Cardiac muscle cell (in vitro differentiated cells and primary cell): ENCODE measurements at places on chromosomes 7 and 10.

GRCh38 chr7:134854816-134855215 is 75.4 kb downstream of the CALD1 start:
- DNase-seq = peak; percentile 56

GRCh38 chr7:131197920-131198615 is 129.6 kb upstream of the MKLN1 start:
- DNase-seq = no peak

- no peak for DNase-seq
These were observed 314.7 kb downstream of the PLXNA4 start for GRCh38 chr7:132261327-132262159.

GRCh38 chr10:68348265-68348741 is 15.6 kb upstream of the PBLD start:
- DNase-seq = peak; percentile 68

DNA sequence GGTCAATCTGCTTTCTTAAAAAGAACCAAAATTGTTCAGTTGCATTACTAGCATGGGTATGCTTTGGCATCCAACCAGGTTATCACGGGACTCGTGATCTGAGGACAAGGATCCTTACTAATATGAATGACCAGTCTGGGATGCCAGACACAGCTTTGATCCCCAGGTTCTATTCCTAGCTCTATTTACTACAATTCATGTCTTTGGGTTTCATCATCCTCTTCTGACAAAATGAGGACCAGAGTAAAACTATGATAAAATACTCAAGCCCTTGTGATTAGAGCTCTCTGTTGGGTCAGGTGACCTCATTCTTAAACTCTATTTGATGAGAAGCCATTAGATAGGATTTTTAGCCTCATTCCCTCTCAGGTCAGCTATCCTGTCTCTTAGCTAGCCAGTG is 119.8 kb downstream of the SLC25A13 start:
- DNase-seq = no peak

DNA sequence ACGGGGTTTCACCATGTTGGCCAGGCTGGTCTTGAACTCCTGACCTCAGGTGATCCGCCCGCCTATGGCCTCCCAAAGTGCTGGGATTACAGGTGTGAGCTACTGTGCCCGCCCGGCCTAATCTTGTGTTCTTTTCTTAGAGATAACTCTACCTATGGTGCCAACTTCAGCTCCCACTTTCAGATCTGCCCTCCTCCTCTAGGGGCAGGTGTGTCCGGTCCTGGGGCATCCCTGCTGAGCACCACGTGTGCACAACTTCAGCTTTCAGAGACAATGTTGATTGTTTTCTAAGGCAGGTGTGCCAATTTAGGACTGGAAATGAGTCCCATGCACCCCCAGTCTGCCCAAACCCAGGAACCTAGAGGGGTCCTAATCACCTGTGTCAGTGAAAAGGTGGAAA is 18.5 kb upstream of the FXYD4 start:
- no peak for DNase-seq

DNA sequence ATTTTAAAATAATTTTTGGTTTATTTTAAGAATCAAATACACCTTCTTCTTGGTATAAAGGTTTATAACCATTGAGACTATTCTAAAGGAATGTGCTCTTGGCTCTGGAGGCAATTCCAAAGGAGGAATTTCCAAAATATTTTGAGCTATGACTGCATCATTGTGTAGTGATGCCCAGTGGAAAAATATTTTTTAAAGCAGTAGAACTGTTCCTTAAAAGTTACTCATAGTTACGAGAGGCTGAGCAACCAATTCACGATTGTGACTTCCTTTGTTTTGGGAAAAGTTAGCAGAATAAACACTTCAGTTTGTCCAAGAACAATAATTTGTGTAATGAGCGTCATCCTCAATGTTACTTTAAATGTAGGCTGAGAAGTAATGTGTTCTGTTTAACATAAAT is 233.6 kb downstream of the BAMBI start:
- no peak for DNase-seq

- no peak for DNase-seq
These were observed 40.9 kb downstream of the NSUN6 start for GRCh38 chr10:18610517-18610916.

DNA sequence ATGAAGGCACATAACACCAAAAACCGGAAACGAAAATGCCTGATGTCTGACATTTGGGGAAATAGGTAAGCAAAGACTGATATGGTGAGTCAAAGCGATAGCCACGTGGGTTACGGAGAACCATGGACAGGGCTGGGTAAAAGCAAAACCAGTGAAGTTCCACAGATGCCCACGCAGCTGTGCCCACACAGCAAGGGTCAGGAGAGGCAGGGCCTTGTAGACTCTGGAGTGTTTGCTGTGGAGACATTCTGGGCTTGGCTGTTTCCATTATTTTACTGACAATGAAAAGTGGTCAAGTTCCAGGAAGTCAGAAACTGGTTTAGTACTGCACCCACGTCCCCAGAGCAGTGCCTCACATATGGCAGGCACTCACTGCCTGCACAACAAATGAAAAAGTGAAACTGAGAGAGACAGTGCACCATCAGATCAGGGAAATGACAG is 148.7 kb downstream of the ZMYND11 start:
- DNase-seq = no peak

GRCh38 chr7:134357486-134357885 is 40.8 kb upstream of the SLC35B4 start:
- DNase-seq = no peak

DNA sequence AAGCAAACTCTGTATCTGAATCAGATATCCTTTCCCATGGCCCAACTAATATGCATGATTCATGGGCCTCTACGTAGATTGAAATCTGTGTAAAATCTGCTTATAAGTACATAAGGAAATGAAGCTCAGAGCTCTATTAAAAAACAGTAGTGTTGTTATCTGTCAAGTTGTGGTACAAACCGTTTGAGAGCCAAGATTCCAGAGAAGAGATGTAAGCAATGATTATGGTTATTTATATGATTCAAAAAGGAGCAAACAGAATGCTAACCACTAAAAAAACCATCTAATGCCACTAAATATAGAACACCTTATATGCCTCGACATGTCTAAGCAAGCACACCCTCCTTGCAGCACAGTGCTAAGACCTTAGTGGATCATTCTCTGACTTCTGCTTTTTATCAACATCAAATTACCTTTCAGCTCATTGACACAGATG is 26.6 kb downstream of the RPP38 start:
- peak; percentile 77 for DNase-seq

- no peak for DNase-seq
These were observed 199.1 kb downstream of the GLRX3 start for GRCh38 chr10:130335336-130335735.

- DNase-seq = peak; percentile 86
These were observed 83.6 kb downstream of the KMT2E start for GRCh38 chr7:105097619-105098018.

DNA sequence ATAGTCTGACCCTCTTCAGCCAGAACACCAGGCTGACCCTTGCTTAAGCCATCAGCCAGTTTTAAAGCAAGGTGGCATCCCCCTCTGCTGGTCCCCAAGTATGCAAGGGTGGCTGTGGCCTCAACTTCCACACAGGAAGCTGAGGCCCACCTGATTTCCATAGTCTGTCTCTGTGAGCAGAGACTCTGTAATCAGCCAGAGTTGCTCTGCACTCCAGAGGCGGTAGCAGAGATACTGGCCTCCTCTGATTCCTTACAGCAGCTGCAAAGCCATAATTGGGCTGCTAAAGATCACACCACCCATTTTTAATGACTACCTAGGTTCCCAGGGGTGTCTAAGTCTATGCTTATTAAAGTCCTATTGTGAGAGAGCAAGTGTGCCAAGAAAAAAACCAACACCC is 1.8 kb downstream of the PDAP1 start:
- no peak for DNase-seq

DNA sequence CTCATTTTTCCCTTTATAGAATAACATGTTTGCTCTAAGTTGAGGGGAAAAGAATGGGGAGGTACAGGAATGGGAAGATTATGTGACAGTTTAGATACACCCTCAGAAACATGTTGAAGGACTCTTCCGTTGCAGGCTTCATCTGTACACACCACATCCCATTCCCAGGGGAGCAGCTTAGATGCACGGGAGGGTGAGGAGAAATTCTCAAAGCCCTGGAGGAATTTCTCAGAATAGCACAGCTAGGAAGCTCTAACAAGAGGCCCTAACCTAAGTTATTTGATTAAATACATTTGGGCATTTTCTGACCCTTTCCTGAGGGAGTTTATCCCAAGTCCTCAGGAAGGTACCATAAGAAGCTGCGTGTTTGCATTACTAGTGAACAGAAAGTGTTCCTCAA is 660.2 kb upstream of the IGFBP3 start:
- no peak for DNase-seq

GRCh38 chr7:128868624-128869137 is 6.0 kb downstream of the ATP6V1F start:
- no peak for DNase-seq

DNA sequence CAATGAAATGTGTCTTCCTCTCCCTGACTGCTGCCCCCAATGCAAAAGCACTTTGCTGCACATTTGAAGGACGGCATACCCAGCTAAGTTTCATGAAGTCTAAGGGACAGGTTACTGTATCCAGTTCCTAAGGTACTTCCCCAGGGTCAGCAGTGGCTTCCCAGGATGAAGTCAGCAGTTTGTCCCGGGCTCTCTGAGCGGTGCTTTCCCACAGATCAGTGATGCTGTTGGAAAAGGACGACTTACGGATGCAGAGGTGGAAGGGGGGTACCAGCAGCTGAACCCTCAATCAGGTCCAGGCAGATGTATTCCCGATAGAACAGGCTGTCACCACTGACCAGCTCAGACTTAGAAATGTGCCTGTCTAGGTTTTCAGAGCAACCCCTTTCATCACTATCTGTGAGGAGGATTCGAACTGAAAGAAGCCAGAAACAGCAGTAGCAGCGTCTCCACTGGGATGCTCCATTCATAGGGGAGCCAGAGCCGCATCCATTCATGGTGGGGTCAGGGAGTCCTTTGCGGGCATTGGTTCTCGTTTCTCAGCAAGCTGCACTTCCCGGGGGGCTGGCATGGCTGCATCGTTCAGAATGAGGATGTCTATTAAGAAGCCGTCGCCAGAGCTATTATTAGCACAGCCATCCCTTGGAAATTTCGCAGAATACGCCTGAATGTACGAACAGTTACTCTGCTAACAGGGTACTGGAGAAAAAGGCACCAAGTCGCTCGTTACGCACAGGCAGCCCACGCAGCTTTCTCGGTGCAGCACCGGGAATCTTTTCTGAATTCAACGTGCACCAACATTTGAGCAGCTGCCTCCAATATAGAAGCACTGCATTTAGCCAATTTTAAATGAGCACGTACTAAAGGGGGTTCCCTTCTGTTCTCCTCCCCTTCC is 303.7 kb downstream of the PRPF18 start:
- DNase-seq = peak; percentile 42

DNA sequence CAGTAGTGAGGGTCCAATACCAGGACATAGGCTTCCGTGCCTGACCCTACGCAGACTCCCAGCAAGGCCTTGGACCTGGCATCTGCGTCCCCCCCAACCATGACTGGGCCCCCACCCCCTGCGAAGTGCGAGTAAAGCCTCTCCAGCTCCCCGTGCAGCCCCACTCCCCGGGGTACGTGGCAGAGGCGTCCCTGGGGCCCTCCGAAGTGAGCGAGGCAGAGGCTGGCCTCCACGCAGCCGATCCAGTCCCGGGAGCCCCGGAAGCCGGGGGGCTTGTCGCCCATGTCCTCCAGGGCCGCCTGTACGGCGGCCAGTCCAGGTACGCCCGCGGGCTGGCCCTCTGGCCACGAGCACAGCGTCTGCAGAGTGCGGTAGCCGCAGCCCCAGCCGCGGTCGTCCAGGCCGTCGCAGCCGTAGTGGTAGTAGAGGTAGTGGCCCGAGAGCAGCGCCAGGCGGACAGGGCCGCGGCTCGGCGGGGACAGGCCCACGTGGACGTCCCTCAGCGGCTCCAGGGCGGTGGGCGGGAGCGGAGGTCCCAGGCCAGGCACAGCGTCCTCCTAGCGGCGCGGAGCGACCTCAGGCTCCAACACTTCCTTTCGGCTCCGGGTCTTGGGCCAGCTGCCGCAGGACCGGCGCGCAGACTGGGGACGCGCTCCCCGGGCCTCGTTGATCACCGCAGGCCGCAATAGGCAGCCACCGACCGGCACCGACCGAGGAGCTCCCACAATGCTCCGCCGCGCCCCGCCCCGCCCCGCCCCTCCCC is at the start of gene UFSP1:
Gene UFSP1, minus strand, starts transcription at position 728 of the 763 bp plus-strand sequence. Its CDS starts 444 bp downstream, at position 284.
- no peak for DNase-seq

DNA sequence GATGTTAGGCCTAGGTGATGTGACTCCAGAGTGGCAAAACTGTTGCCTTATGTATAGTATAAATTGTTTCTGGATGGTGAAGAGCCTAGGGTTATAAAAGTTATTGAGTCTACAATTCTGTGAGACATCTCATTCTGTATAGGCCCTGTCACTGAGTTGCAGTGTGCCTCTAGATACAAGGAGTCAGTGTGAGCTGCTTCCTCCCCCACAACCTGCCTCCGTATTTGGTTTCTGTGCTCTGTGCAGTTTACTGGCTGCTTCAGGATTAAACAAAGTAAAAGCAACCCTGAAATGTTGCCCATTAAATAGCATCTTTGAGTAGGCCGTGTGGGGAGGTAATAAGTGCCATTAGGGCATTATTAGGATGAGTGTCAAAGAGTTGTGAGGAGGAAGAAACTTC is 1.9 kb upstream of the IFRD1 start:
- DNase-seq = no peak

GRCh38 chr10:75475460-75476182 is 44.2 kb downstream of the LRMDA start:
- no peak for DNase-seq

DNA sequence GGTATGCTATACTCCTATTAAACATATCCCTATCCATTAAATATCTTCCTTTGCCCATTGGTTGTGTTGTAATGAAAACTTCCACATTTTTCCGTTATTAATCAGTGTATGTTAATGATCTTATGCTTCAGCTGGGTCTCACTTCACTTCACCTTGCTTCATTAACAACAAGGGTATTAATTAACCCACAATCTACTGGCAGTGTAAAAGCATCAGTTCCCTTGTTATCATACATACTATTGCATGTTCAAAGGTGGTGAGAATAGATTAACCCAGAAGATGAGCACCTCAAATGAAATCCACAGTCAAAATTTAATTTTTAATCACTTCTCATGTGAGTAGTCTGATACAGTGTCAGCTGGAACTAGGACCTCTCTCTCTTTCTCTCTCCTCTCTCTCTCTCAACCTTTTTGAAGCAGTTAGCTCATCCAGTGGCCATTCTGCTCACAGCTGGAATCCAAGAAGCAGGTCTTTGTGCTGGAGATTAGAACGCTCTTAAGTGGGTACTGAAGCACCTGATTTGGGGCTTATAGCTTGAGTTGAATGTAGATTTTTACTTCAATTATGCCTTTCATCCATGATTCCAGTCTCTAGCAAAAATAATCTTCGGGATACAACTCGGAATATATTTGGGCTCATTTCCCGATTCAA is 172.3 kb downstream of the RAPGEF5 start:
- no peak for DNase-seq

DNA sequence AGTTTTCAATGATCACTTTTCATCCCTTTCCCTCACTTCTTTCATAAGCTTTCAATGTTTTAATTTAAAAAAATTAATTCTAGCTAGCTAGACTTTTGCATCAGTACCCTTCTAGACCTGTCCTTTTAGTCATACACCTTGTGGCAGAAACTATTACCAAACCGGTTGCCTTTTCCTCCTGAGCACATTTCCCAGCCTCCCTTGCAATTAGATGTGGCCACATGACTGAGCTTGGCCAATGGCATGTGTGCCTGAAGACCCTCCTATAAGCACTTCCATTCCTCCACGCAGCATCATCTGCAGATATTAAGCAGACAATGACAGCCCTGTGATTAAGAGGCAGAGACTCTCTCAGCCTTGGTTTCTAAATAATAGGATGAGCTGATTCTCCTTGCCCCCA is 12.3 kb downstream of the DKK1 start:
- no peak for DNase-seq
